ENCODE measurements at places on chromosomes 16 and 17.
A peak's percentile ranks its signal among the peaks of the same experiment; 100 is the strongest.

- DNase-seq, result no peak
Measured at GRCh38 chr16:35180970-35181369, 1721.6 kb downstream of the TP53TG3F start.

DNA sequence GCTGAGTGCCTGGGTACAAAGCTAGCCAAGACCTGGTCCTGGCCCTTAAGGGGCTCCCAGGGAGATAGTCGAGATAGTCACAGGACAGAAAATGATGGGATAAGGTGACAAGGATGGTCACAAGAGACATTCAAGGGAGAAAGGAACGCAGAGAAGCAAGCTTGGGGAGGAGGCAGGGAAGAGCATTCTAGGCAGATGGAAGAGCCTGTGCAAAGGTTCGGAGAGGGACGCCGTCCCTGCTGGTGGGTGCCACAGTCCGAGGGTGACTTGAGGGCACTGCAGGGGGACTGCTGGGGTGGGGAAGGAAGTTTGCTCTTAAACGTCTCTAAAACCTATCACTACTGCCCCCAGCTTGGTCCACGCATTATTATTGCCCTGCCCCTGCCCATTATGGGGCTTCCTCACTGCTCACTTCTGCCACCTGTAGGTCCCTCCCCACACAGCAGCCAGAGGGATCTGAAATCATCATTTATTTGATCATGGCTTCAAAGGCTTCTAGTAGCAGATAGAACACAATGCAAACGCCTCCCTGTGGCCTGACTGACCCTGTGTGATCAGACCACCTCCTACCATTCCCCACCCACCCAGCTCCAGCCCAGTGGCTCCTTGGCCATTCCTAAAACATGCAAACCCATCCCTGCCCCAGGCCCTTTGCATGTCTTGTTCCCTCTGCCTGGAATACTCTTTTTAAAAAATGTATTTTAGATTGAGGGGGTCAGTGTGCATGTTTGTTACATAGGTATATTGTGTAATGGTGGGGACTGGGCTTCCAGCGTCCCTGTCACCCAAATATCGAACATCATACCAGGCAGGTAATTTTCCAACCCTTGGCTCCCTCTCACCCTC, 60.3 kb downstream of the RMI2 start:
- DNase-seq, result peak; percentile 6

DNA sequence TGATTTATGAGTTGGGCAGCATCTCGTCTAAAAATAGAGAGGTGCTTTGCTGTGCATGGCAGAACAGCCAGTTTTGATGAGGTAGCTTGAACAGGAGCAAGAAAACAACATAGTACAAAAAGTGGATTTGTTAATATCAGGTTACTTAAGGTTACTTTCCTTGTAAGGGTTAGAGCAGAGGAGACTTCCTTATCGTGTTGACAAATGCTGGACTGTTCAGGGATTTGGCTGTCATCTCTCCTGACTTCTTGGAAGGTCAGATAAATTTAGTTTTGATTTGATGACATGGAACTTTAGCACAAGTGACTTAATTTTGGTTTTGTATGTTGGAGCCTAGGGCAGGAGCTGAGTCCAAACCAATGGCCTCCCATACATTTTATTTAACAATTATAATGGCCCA, 163.9 kb upstream of the ELAC2 start:
- DNase-seq, result no peak

DNA sequence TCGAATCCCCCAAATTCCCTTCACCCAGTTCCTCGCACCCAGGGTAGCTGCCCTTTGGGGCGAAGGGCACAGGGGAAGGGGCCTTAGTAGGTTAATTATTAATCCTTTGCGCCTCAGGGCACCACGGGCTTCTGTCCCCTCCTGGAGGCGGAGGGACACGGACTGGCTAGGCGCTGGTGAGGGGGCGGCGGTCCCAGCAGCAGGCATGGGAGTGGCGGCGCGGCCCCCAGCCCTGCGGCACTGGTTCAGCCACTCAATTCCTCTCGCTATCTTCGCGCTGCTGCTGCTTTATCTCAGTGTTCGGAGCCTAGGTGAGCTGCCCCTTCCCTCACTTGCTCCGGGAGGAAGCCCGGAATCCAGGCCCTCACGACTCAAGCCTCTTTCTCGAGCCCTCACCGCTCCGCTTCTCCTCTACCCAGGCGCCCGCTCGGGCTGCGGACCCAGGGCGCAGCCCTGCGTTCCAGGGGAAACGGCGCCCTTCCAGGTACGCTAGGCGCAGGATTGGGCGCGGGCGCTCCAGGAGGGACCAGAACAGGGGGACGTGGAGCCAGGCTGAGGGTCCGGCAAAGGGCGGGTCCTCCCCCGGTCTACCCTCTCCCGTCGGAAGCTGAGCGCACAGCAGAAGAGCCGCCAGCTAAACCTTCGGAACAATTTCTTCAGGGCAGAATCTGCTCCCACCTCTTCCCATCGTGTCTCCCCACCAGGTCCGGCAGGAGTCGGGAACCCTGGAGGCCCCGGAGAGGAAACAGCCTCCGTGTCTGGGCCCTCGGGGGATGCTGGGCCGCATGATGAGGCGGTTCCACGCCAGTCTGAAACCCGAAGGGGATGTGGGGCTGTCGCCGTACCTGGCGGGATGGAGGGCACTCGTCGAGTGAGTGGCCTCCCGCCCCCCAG, at the start of gene GLTPD2:
TSS of gene GLTPD2 (plus strand) at position 158 of the 894 bp plus-strand sequence. CDS start at position 206, 48 bp downstream.
- no peak for DNase-seq

Measured in stimulated activated CD8-positive, alpha-beta memory T cell treated with anti-CD3 and anti-CD28 coated beads, Interleukin-4, amount 100 ng/mL, for 1 hour (primary cell).